AML-193 (cell line): ENCODE measurements at places on chromosomes 2 and 18.

DNA sequence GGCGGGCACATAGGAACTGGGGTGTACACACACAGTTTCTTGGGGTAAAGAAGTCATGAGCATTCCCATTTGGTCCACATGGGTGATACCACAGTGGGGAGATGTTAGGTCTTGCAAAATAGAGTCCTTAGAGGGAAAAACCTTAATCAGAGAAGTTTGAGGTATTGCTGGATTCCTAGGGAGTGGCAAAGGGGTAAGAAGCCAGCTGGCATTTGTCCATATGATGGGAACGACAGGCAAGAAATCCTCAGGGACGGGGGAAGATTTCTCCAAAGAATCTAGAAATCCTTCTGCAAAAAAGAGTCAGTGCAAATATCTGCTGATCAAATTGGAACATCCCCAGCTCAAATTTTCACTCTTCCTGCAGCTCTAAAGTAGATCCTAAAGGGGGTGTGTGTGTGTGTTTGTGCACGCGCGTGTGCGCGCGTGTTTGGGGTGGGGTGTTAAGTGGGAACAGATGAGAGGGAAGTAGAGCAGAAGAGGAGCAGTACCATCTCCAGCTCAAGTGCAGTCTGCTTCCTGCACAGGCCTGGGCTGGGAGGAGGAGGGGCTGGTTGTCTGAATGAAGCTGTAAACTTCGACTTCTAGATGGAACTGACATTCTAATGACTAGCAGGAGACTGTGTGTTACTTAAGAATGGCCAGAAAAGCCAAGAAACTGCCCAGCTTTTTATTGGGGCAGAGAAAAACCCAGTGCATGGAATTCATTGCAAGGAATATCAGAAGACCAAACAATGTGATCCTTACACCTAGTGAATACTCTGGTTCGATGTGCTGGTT lies 168.0 kb downstream of the SPP2 start:
- DNase-seq = no peak

GRCh38 chr2:233434666-233435330 lies 80.5 kb downstream of the DGKD start:
- DNase-seq = no peak

DNA sequence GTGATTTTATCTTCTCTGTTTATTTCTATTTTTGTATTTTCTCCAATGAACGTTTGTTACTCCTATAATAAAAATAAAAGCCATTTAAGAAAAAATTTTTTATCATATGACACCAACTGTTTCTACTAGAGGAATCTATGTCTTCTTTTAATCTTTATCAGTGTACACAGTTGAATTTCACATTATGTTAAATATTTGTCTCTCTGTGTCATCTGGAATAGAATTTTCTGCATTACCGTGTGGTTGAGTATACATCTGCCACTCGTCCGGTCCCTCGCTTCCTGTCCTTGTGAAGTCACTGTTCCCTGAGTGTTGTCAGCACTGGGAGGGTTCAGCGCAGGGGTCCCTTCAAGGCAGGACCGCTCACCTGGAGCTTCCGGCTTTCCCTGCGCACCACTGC lies 99.2 kb downstream of the LDLRAD4 start:
- DNase-seq = no peak

DNA sequence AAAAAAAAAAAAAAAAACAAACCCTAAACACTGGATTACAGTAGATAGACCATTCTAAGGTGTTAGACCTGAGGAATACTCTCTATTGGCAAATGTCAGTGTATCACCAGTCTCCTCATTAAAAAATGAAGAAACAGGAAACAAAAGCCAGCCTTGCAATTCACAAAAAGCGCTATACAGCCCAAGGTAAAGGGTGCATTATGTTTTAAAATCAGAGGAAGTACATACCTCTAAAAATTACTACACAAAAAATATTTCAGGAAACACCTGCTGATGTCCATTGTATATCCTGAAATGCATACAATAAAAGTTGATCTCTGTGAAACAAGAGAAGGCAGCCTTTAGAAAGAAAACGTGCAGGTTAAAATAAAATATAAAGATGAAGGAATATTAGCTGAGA lies 54.9 kb upstream of the TSPYL6 start:
- no peak for DNase-seq

DNA sequence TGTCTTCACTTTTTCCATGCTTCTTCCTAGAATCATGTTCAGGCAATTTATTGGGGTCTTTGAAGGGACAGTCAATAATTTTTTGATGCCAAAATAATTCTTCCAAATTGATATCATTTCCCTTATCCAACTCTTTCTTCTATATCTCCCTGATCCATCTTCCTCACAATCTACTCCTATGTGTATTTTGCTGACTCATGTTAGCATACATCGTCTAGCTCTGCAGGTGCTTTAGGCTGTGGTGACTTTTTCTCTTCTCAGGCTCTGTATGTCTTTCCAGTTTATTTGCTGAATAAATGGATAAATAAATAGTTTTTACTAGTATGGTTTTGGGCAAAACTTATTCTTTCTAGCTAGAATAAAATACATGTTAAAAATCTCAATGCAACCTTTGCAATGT lies 1650.9 kb upstream of the TMEFF2 start:
- no peak for DNase-seq

DNA sequence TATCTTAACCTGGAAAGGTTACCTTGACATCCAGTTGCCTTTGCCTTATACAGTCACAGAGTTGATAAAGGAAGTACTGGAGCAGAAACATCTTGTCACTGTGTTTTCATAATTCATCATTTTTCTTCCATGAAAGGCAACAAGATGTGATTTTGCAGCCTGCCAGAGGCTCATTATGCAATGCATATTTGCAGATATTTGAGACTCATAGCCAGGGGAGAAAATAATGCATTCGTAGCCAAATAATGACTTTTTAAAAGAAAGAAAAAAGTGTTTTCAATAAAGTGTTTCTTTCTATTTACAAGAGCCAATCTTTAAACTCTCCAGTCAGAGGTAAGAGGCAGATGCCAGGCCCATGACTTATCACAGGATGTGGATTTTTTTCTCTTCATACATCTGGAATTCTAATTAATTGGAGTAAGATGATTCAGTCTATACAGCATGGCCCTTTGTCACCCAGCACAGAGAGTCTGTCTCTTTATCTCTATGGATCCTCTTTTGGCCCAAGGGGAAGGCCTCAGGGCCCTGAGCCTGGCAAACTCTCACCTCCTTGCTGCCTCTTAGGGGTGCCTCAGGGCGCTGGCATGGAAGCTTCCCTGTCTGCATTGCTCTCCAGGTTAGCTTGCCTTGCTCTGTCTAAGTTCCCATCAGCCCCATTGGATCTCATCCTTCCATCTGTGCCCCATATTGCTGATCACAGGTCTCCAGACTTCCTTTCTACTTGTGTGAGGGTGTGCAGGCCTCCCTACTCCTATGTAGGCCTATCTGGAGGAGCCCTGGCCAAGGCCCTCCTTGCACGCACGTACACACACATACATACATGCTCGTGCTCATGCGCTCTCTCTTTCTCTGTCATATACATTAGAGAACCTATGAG lies 247.7 kb downstream of the TPGS2 start:
- DNase-seq = no peak

DNA sequence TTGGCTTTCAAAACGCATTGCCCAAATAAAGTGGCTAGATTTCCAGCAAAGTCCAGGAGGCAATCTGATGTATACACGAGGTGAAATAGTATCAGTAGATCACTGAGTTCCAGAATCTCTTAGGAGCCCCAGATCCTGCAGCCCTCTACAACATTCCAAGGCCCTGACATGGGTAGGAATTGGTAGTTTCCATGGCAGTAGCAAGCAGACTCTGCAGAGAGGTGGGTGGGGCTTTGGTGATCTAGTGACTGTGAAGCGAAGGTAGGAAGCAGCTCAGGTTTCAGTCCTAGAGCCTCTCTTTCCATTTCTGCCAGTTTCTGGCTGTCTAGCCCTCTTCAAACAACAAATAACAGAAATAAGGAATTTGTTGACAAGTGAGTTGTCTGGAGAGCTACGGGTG lies 13.8 kb upstream of the SGPP2 start:
- DNase-seq = no peak

- no peak for DNase-seq
These were observed 273.0 kb downstream of the CCDC85A start for GRCh38 chr2:56456791-56457190.

DNA sequence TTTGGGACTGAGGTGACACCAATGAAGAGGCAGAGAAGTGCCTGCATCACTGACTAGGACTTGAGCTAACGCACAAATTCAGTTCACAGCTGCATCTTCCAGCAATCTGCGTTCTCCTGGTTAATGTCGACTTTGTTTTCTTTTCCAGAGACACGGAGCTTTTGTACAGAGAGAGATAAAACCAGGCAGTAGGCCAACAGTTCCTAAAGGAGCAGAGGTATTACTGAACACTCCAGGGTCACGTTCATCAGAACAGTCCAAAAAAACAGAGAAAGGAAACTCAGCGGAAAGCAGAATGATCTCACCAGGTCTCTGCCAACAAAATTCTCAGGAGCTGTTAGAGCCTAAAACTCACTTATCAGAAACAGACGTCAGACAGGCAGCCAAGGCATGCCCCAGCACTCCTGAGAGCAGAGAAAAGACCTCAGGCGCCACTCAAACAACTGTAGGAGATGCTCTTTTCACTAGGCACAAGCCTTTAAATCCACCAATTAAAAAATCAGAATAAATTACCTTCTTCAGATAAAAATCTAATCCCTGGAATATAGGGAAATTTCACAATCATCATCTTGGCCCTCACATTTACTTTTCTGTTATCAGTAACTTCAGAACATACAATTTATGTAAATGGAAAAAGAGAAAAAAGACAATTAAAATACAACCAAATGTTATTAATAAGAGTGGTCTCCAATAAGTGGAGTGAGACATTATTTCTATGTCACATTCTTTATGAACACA lies 95.9 kb upstream of the SPTBN1 start:
- DNase-seq = no peak

DNA sequence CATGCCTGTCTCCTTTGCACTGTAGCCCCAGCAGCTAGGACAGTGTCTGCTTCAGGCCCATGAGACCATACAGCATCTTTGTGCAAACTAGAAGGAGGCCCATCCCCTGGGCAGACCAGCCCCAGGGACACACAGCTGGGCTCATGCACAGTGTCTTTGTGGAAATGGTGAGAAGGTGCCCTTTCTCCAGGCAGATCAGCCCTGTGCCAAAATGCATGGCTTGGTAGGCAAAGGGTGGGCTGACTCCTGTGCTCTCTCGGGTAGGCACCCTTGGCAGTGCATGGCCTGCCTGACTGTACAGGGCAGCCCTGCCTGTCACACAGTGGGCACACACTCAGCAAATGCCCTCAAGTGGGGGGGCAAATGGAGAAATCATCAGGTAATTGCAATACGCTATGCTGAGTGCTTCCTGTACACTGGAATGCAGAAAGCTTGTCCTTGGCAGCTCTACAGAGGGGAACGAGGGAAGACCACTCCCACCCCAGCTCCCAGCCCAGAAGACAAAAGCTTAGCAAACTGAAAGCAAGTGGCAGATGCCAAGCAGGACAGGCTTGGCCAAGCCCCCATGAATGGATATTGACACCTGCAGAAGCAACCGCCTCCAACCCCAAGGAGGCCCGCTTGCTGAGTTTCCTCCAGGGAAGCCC lies 21.6 kb downstream of the TNS1 start:
- no peak for DNase-seq

DNA sequence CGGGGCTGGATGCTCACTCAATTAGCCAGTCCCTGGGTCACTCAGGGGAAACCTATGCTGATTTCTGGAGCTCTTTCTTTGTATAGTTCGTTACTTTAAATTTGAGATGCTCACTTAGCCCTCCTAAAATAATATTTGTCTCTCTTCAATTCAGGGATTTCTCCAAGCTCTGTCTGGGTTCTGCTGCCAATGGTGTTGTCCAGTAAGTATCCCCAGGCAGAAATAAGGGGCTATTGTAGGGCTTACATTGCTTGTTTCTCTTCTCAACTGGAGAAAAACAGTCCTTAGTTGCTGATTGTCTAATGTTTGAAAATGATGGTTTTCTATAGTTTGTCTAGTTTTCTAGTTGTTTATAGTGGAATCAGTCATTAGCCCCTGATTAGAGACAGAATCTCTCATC lies 5.0 kb downstream of the RAB6C start:
- DNase-seq = no peak

GRCh38 chr2:141534666-141535362 lies 596.0 kb downstream of the LRP1B start:
- DNase-seq = peak; percentile 23

DNA sequence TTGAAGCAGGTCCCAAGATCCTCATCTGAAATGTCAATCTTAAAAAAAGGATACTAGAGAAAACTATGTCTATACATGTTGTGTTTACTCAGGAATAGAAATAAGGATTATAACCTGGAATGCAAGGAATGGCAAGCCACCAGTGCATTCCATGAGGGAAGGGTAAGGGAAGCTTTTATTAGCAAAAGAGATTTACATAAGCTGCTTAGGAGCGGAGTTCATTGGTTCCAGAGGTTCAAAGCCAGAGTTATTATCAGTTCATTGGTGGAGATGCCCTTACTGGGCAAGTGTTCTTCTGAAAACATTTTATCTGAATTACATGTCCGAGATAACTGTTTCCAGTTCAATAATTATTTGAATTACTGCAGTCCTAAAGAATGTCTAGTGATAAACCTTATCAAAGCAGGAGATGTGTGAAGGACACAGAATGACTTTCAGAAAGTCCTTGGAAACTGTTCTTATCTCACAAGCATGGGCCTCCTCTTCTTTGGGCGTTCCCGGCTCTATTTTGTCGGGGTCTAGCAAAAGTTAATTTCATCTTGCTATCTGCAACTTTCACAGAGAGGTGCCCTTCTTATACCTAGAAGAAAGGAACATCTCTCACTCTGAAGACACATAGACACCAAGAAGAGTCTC lies 23.5 kb downstream of the COMMD1 start:
- no peak for DNase-seq

- DNase-seq = no peak
These were observed 20.1 kb upstream of the ID2 start for GRCh38 chr2:8661736-8662135.

GRCh38 chr18:31233621-31234275 lies 71.1 kb upstream of the DSC1 start:
- no peak for DNase-seq

GRCh38 chr2:21084401-21084800 lies 39.4 kb upstream of the TDRD15 start:
- no peak for DNase-seq

DNA sequence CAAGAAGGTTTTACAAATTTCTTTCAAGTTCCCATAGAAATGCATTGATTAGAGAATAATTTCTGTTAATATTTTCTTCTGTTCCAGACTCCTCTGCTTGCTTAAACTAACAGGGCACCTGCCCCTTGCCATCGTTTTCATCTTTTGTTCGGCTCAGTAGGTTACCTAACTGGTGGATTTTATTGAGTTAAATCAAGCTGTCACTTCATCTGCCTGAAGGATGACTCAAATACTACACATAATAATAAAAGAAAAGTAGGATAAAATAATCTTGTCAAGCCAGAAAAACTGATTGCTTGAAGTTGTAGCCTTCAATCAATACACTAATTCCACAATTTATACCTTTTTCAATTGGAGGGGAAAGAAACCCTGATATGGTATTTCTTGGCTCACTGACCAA lies 234.0 kb downstream of the NR4A2 start:
- no peak for DNase-seq

DNA sequence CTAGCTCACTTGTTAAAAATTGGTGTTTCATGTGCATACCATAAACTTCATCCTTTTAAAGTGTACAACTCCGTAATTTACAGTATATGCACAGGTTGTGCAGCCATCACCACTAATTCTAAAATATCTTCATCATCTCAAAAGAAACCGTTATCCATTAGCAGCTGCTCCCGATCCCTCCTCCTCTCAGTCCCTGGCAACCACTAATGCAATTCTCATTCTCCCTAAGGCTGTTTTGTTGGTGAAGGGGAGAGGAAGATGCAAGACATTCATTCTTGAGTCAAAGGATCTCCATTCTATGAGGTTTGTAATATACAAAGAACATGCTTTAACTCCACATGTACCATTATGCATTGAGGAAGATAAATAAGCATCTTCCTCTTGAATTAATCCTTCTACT lies 48.6 kb downstream of the RNU4ATAC start:
- DNase-seq = no peak
